ENCODE measurements at places on chromosomes 11 and 22.

DNA sequence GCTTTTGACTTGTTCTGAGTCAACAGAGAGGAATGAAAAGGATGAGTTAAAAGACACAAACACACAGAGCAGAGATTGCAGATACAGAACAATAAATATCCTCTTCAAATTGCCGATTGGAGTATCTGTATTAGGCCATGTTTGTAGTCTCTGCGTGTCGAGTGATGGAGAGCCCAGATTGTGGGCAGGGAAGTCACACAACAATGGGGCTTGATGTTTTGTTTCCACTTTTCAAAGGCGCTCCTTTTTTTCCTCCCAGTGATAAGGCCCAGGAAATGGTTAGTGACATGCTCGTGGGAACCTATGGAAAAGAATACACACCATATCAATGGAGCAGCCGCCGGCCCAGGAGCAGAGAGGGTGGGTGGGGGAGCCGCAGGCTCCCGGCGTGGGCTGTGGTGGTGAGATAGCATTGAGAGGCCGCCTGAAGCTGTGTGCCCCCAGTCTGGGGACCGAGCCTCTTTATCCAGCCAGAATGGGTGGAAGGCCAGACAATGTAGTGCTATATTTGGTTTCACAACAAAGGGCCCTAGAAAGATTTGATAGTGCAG, 555.9 kb downstream of the INSC start:
- DNase-seq: no peak

DNA sequence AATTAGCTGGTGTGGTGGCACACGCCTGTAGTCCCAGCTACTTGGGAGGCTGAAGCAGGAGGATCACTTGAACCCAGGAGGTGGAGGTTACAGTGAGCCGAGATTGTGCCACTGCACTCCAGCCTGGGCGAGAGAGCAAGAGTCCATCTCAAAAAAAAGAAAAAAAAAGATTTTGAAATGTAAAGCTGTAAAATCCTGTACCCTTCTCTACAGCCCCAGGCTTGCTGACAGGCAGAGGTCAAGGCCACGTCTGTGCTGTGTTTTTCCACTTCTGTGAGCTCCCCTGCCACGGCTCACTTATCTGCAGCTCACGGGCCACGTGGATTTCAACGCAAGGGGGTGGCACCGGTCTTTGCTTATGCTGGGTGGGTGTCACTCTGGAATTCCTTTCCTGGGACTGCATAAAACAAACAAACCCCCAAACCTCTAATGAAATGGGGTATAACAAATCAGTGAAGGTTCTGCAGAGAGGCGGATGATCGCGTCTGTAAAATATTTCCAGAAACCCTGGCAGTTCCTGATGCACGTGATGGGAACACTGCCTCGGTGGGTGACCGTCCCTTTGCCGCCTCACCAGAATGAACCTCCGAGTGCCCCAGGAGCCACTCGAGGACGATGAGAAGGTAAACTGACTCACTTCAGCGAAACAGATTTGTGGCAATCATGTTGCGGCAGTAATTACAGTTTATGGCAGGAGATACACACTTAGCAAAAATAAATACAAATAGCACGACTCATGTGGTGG, 44.0 kb upstream of the ATXN10 start:
- DNase-seq: no peak

GRCh38 chr11:14364322-14364721, 5.3 kb upstream of the RRAS2 start:
- no peak for DNase-seq

DNA sequence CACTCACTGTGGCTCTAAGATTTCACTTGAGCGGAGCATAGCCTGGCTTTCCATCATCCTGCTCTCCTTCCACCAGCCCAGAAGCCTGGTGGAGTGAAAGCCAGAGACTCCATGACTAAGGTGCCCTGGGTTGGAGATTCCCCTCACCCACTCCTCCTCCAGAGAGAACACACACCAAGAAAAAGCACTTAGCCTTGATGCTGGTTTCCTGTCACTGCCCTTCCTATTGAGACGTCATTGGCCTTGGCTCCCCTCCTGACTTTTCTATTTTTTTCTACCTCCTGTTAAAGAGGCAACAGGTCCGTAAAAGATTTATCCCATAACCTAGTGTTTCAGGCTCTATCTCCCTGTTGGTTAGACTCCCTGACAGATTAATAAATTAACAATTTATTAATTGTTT, 38.5 kb upstream of the APLNR start:
- DNase-seq: no peak

DNA sequence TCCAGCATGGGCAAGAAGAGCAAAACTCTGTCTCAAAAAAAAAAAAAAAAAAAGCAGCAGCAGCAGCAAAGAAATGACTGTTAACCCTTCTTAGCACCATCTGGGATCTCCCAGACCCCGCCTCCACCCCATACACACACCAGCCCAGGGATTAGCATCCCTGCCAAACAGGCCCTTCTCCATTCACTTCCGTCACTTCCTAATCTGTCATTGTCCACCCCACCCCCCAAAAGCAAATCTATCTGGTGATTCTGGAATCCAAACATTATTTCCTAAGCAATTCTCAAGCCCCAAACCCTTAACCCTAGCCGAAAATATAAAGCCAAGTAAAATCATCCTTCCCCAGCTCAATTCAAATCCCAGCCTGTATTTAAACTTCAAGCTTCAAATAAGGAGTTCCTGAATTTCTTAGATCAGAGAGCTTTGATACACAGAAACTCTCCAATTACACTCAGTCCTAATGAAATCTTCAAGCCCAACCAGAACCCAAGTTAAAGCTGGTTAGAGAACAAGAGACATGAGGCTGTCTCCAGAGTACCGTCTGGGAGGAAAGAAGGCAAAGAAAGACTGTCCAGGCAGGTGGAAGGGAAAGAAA, 6.0 kb upstream of the AHNAK start:
- no peak for DNase-seq

DNA sequence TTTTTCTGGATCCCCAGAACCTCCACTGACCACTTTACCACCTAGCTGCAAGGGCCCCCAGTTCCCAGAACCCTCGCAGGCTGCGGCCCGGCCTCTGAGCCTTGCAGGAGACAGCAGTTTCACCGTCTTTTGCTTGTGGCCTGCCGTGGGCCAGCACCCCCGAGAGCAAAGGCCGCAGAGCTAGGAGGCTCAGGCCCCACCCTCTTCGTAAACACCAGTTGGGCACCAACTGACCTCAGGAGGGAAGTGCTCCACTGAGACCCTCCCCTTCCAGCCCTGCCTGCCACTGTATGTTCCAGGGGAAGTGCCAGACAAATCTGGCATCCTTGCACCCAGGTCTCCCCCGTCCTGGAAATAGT, 23.4 kb upstream of the CREB3L1 start:
- DNase-seq: no peak

- DNase-seq: no peak
Observed at GRCh38 chr11:81941998-81942397, 791.7 kb downstream of the FAM181B start.
